SIG-M5 (cell line): ENCODE measurements at places on chromosomes 5 and 9.

DNA sequence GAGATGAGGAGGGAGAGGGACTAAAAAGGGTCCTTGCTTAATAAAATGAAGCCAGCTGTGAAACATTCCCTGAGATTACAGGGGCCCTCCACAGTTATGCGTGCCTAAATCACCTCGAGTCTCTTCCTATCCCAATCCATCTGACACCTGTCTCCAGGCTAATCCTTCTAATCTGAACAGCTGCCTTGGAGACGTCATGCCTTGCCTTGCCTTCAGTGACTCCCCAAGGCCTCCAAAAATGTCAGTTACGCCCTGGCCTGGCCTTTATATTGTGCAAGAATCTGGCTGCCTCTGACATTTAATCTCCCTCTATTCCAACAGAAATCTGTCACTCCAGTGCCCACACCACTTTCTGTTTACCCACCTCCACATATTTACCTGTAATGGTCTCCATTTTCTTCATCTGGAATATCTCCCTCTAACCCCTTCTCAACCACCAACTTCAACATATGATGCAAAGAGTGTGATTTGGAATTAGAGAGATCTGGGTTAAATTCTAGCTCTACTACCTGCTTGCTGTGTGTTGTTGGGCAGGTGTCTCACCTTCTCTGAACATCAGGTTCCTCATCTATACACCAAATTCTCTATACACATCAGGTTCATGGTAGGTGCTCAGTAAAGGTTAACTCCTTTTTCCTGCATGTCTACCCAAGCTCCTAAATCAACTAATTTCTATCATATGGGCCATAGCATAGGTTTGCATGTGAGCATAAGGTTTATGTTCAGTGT lies 57.9 kb downstream of the PTCD2 start:
- no peak for DNase-seq

DNA sequence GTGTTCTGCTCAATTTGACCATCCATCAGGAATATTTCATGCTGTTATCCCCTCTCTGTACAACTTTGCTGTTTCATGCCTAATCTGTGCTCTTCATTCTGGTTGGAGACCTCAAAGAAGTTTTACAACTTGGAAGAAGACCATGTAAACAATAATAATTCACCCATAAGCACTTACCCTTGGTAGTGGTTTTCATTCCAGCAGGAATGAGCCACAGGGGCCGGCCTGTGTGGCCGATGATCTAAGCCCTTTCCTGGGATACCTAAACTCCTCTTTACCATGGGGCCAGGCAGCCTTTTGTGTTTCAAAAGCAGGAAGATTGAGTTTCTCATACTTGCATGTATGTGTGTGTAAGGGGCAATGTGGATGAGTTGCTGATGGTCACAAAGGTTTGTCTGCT lies 165.0 kb downstream of the FGF1 start:
- no peak for DNase-seq

GRCh38 chr5:56514245-56514644 lies 281.1 kb upstream of the ANKRD55 start:
- DNase-seq, result no peak

DNA sequence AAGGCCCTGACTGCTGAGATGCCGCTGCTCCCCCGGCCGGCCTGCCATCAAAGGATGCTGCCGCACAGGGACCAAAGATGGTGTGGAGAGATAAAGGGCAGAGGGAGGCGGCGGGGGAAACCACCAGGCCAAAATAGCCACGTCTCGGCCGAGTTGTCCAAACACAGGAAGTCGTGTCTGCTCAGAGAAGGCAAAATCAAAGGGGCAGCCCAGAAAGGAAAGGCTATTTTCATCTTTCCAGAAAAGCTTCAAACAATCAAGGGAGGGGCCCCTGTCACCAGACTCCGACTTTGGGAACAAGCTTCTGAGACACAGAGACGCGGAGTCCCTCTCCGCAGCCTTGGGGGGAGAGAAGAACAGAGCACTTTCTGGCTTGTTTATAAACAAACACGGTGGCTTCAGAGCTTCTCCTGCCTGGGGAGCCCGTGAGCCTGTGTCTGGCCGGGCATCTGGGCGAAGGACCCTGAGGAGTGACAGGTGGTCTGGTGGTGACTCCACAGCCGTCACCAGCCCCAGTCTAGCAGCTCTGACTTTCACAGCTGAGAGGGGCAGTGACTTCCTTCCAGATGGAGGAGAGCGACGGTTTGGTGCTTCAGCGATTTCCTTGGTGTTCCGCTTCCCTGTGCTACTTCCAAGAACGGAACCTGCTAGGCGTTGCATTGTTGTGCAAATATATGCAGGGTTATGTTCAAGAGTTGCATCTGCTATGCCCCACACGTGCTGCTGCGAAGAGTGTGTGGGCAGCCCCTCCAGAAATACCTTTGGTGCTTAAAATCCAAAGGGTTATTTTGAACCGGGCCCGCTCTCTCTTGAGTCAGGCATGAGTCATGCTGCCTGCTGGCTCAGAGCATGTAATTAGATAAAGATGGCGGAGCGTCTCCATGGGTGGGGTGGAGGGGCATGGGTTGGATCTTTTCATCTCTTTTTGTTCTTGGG lies 24.0 kb downstream of the ADAMTSL2 start:
- no peak for DNase-seq

DNA sequence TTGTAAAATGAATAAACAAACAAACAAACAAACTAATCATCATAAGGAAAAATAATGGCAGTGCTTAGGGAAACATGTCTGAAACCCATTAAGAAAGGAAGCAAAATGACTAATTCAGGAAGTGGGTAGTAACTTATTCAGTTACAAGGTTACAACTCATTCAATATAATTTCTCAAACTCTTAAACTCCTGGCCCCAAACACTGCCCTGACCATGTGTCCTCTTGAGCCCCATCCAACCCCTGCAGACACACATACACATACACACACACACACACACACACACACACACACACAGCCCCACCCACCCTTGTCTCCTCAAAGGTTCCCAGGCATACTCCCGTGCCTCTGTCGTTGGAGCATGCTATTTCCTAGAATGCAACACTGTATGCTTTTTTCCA lies 193.9 kb downstream of the SEC61B start:
- DNase-seq, result no peak

DNA sequence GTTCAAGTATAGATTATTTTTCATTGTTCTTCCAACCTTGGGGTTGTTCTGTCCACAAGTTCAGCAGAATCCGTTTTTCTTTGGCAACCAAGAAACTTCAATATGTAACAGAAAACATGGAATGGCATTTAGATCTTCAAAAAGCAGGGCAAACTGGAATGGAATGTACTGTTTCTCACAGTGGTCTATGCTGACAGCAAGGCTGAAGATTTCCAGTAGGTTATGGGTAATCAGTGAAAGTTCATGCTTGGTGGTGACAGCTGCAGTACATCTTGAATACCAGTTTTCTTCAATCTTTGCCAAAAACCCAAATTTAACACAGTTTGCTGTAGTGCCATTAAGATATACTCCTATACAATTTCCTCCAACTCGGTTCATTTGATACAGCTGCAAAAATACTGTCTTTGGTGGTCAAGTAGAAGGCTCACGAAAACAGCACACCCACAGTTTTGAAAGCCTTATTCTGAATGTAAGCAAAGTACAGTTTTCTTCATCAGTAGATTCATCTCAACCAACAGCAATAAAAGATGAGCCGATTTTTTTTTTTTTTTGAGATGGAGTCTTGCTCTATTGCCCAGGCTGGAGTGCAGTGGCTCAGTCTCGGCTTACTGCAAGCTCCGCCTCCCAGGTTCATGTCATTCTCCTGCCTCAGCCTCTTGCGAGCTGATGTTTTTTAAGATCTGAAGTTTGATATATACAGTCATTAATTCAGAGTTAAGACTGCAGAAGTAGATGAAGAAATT lies 4.9 kb downstream of the TRIM52 start:
- DNase-seq, result no peak

DNA sequence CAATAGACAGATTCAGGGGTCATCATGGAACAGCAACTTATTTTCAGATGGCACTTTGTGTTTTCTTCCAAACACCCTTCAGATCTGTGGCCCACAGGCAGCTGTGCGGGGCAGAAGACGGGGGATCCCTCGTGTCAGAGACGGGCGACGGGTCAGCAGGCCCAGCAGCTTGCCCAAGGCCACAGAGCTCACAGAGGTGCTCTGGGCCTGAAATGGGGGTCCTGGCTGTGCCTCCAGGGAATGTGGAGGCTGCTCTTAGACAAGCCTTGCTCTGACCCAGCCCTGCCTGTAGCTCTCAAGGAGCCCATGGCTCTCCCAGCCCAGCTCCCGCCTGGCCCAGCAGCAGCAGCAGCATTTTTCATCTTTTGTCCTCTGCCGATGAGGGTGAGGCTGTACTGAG lies 40.9 kb upstream of the SARDH start:
- DNase-seq, result no peak
